Activated CD4-positive, alpha-beta memory T cell treated with anti-CD3 and anti-CD28 coated beads, Interleukin-2, amount 10 ng/mL, durations not matched to agents 7 days and 5 days (primary cell): ENCODE measurements at places on chromosomes 11 and 22. TPM values are rescaled to one million over a fixed set of nuclear protein-coding genes. Genes with fewer than 3 reads are reported as not detected.

- no peak overlapping the region for H3K27ac ChIP-seq
- H3K27me3 ChIP-seq: peaks cover 8% of the 10 kb centered on the region
- no peaks in the 10 kb centered on the region for H3K36me3 ChIP-seq
- no peak overlapping the region for H3K4me3 ChIP-seq
Measured at GRCh38 chr11:88100151-88100550, 75.1 kb downstream of the RAB38 start.

DNA sequence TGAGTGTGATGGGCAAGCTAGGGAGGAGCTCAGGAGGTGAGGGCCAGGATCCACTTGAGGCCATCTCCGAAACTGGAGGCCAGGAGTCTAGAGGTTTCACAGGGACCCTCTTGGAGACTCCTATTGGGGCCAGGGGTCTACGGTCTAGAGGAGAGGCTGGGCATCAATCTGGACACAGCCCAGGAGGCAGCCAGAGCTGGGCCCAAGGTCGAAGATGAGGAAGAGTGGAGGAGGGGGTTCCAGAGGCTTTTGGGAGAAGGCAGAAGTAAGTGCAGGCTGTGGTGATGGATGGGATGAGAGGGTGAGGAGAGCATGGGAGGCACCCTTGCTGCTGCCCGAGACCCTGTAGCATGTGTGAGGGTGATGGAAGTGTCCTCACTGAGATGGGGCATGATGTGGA is 56.6 kb downstream of the LRRC32 start:
- H3K36me3 ChIP-seq: no peaks in the 10 kb centered on the region
- no peak overlapping the region for H3K4me3 ChIP-seq
- H3K4me1 ChIP-seq: no peaks in the 10 kb centered on the region
- DNase-seq: no peak
- H3K27ac ChIP-seq: no peak overlapping the region
- H3K27me3 ChIP-seq: peaks cover 12% of the 10 kb centered on the region

- DNase-seq: no peak
- H3K36me3 ChIP-seq: no peaks in the 10 kb centered on the region
- H3K27ac ChIP-seq: no peak overlapping the region
- no peak overlapping the region for H3K4me3 ChIP-seq
- peaks cover 9% of the 10 kb centered on the region for H3K27me3 ChIP-seq
Measured at GRCh38 chr11:134800826-134801225, 388.8 kb upstream of the B3GAT1 start.

DNA sequence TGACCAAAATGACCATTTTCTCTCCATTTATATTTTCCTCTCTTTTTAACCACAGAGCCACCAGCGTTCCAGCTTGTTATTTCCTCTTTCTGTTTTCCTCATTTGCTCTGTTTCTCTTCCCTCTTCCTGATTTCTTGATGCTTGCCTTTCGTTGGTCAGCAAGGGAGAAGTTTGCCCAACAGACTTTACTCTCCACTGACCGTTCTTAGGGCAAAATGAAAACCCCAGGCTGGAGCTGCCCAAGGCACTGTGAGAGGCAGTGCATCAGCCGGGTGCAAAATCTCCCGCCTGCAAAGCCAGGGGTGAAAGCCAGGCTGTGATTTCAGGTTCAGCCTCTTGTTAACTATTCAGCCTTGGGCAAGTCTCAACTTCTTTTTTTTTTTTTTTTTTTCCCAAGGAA is 26.1 kb upstream of the APLP2 start:
- no peaks in the 10 kb centered on the region for H3K4me1 ChIP-seq
- no peak for DNase-seq
- H3K27ac ChIP-seq: no peak overlapping the region
- no peak overlapping the region for H3K4me3 ChIP-seq
- no peaks in the 10 kb centered on the region for H3K36me3 ChIP-seq

- H3K27ac ChIP-seq: peak within 1 kb of the TSS; percentile 53
- H3K4me1 ChIP-seq: peaks cover 21% of the 10 kb centered on the region
- DNase-seq: peak; percentile 83
- H3K27me3 ChIP-seq: peaks cover 12% of the 10 kb centered on the region
- peak within 1 kb of the TSS; percentile 80 for H3K4me3 ChIP-seq
- H3K36me3 ChIP-seq: peaks cover 8% of the 10 kb centered on the region
Measured at GRCh38 chr11:124114942-124115781, at the start of gene VWA5A. Gene VWA5A (plus strand): TSS chr11:124115450. CDS start chr11:124117512, 2,062 bp downstream.

GRCh38 chr11:13341026-13341425 is 63.4 kb downstream of the BMAL1 start:
- H3K27me3 ChIP-seq: no peaks in the 10 kb centered on the region
- no peak overlapping the region for H3K4me3 ChIP-seq
- H3K4me1 ChIP-seq: peaks cover 52% of the 10 kb centered on the region
- no peak overlapping the region for H3K27ac ChIP-seq

DNA sequence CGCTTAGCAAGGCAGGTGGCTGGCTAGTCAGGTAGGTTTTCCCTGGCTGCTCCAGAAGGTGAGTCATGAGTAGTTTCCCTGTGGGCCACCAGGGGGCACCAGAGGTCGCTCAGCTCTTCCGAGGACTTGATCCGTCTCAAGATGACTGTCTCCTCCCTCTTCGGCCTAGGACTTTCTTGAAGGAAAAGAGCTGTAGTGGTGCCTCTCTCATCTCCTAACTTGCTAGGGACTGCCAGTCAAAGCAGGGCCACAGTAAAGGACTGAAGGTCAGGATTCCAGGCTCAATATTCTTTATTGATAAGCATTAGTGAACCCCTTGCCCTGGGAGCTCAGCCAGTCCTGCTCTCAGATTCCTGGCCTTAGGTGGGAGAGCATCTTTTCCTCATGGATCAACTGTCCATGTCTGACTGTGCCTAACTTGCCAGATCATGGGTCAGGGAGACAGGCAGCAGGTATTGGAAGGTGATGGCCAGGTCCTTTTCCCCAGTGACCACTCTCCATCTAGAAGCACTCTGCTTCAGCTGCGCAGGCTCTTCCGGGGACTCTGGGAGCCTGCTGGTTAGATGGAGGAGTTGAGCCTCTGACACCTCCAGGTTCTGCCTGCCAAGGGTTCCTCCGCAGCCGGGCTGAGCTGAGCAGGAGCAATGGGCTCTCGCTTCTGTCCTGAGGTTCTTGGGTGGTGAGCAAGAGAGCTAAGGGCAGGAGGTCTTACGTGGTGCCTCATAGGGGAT is 1.9 kb downstream of the POLD4 start:
- peak overlapping the region; percentile 65 for H3K4me3 ChIP-seq
- H3K36me3 ChIP-seq: peaks cover 8% of the 10 kb centered on the region
- no peaks in the 10 kb centered on the region for H3K27me3 ChIP-seq
- peak overlapping the region; percentile 68 for H3K27ac ChIP-seq
- peaks cover 41% of the 10 kb centered on the region for H3K4me1 ChIP-seq
- DNase-seq: peak; percentile 65

MTFP1 gene
- total RNA-seq: 49.5 TPM
